ENCODE measurements at places on chromosomes 3 and 15. TPM values are rescaled to one million over a fixed set of nuclear protein-coding genes. Genes with fewer than 3 reads are reported as not detected.

The EEF1AKMT4 gene
- total RNA-seq, result 5.7 TPM

The TMOD2 gene
- 118 TPM for total RNA-seq

The SLC12A1 gene
- total RNA-seq, result not detected

GRCh38 chr15:31871166-31871886 lies 159.0 kb upstream of the CHRNA7 start:
- H3K27me3 ChIP-seq, result peaks cover 10% of the 10 kb centered on the region
- H3K4me1 ChIP-seq, result peaks cover 9% of the 10 kb centered on the region
- H3K36me3 ChIP-seq, result peaks cover 5% of the 10 kb centered on the region
- peak overlapping the region; percentile 51 for H3K27ac ChIP-seq

The ALAS1 gene
- 59.1 TPM for total RNA-seq

DNA sequence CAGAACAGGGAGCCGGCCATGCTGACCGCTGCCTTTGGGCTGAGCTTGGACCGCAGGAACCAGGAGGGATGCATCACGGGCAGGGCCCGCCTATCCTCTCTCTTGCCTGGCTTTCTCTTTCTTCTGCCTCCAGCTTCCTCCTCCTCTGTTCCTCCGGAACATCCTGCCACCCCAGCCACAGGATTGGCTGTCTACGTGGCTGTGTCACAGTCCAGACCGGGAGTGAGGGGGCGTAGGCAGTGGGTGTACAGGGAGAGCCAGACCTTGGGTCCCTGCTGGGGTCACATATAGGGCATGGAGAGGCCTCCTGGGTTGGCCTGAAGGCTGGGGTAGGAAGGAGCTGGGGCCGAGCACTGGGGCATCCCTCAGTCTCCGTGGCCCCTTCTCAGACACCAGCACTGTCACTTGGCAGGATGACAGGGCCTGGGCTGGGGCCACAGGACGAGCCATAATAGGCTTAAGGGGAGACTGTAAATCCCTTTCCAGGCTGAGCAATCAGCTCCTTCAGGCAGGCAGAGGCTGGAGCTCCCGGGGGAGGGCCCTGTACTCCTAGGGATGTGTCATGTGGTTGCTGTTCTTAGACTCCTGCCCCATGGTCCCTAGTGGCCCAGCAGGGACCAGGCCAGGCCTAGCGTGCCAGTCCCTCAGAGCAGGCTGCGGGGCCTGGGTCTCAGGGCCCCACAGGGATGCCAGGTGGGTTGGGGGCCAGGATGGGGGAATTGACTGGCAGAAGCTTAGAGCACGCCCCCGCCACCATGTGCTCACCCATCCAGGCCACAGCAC lies 25.4 kb downstream of the LINGO1 start:
- no peaks in the 10 kb centered on the region for H3K36me3 ChIP-seq
- H3K4me3 ChIP-seq, result no peak overlapping the region
- H3K27ac ChIP-seq, result no peak overlapping the region
- peaks cover 9% of the 10 kb centered on the region for H3K27me3 ChIP-seq

The TERC gene
- 3.2 TPM for total RNA-seq

The SIAH2 gene
- 13.2 TPM for total RNA-seq

The NEK10 gene
- 1.2 TPM for total RNA-seq

DNA sequence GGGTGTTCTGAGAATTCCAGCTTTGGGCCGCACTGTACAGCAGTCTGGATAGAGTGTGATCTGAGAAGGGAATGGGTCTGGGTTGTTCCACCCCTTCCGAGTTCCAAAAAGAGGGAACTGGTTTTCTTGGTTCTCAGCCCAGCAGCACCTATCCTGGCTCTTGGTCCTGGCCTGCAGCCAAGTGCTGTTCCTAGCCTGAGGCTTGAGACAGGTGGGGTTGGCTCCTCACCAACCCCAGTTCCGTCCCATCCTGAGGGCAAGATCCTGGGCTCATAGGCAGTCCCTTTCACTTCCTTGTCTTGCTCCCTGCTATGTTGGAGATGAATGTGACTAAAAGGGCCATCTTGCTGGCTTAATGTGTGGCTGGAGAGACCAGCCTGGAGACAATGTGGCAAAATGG lies 15.2 kb downstream of the IVD start:
- peaks cover 5% of the 10 kb centered on the region for H3K27me3 ChIP-seq
- no peak overlapping the region for H3K4me3 ChIP-seq
- peaks cover 6% of the 10 kb centered on the region for H3K4me1 ChIP-seq
- H3K36me3 ChIP-seq, result peaks cover 3% of the 10 kb centered on the region

GRCh38 chr15:90644526-90644925 lies 72.6 kb upstream of the BLM start:
- H3K36me3 ChIP-seq, result peaks cover 32% of the 10 kb centered on the region
- peak overlapping the region; percentile 74 for H3K27ac ChIP-seq
- no peak for DNase-seq
- no peak overlapping the region for H3K4me3 ChIP-seq
- H3K27me3 ChIP-seq, result peaks cover 6% of the 10 kb centered on the region
- peaks cover 32% of the 10 kb centered on the region for H3K4me1 ChIP-seq

- peak; percentile 14 for DNase-seq
- no peak overlapping the region for H3K27ac ChIP-seq
- no peak overlapping the region for H3K4me3 ChIP-seq
- no peaks in the 10 kb centered on the region for H3K36me3 ChIP-seq
- H3K4me1 ChIP-seq, result no peaks in the 10 kb centered on the region
Observed at GRCh38 chr15:32730677-32731654, 13.2 kb downstream of the GREM1 start.

DNA sequence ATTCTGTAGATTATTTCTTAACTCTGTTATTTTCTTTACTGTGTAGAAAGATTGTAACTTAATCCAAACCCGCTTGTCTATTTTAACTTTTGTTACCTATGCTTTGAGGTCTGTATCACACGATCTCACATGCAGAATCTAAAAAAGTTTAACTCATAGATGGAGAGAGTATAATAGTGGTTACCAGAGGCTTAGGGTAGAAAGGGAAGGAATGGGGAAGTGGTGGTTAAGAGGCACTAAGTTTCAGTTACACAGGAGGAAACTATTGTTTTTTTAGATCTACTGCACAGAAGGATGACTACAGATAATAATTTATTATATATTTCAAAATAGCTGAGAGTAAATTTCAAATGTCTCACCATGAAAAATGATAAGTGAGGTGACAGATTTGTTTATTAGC lies 515.2 kb downstream of the RSL24D1 start:
- no peaks in the 10 kb centered on the region for H3K27me3 ChIP-seq
- no peaks in the 10 kb centered on the region for H3K4me1 ChIP-seq
- H3K36me3 ChIP-seq, result no peaks in the 10 kb centered on the region
- no peak overlapping the region for H3K4me3 ChIP-seq
- DNase-seq, result no peak
- no peak overlapping the region for H3K27ac ChIP-seq

DNA sequence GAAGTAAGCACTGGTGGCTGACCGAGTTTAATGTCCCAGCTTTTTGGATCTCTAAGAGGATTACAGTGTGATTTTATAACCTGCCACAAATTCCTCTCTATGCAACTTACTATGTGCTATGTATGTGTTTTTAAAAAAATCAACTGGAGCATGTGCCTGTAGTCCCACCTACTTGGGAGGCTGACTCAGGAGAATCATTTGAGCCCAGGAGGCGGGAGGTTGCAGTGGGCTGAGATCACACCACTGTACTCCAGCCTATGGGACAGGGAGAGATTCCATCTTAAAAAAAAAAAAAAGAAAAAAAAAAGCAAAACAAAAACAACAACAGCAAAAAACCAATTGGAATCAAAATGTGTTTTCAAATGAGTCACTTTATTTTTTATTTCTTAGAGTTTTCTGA lies 29.6 kb downstream of the DUT start:
- H3K4me1 ChIP-seq, result peaks cover 8% of the 10 kb centered on the region
- H3K4me3 ChIP-seq, result no peak overlapping the region
- H3K36me3 ChIP-seq, result no peaks in the 10 kb centered on the region
- no peak overlapping the region for H3K27ac ChIP-seq
- H3K27me3 ChIP-seq, result no peaks in the 10 kb centered on the region
- no peak for DNase-seq

DNA sequence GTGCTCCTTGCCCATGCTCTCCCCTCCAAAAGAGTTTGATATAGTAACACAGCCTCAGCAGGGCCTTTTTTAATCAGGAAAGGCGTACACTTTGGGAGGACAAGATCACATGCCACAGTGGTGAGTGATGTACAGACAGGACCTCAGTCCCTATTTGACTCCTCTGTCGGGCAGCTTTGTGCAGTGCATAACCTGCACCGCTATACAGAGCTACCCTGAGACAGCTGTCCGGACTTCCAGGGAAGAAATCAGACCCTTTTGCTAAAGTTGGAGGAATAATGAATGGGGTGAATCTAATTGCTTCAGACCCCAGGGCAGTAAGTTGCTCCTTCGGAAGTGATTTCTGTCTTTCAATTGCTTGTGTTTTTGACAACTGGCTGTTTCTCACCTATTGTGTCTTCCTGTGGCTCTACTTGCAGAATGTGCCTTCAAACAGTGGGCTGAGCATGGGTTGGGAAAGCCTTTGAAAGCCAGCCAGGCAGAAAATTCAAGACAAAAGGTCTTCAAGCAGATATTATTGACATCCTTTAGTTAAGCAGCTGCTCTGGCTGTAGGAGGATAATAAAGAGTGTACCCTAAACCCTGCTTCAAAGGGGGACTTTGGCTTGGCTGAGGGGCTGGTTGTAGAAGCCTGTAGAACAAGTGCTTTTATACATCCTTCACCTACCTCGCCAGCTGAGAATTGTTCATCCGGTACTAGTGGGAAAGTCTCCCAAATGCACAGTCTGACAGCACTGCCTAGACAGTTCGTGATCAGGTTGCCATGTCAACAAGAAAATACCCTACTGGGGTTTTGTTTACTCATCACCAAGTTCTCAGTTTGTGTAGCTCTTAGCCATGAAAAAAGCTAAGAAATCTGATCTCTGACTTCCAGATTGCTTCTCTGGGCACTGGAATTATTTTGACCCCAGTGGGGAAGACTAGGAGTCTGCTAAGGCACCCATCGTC lies 35.1 kb downstream of the SNTN start:
- H3K27me3 ChIP-seq, result no peaks in the 10 kb centered on the region
- no peak for DNase-seq
- H3K4me1 ChIP-seq, result no peaks in the 10 kb centered on the region
- no peak overlapping the region for H3K27ac ChIP-seq

The BTLA gene
- total RNA-seq, result not detected

- H3K4me1 ChIP-seq, result no peaks in the 10 kb centered on the region
- H3K4me3 ChIP-seq, result no peak overlapping the region
- no peak for DNase-seq
- peaks cover 18% of the 10 kb centered on the region for H3K36me3 ChIP-seq
Observed at GRCh38 chr15:82768414-82769054, 37.3 kb downstream of the FSD2 start.
